ENCODE measurements at places on chromosomes 7 and 10.

DNA sequence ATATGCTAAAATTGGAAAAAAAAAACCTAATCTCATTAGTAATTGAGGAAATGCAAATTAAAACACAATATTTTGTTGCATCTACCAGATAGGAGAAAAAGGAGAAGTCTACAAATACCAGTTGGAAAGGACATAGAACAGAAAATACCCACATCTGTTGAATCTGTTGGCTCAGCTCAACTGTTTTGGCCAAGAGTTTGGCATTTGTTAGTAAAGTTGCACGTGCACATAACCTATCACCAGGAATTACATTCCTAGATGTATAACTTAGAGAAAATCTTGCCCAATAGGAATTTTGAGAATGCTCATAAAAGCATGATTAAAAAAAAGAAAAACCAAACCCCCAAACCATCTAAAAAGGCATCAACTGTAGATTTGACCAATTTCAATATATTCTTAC is 282.1 kb upstream of the BMPER start:
- DNase-seq = no peak

DNA sequence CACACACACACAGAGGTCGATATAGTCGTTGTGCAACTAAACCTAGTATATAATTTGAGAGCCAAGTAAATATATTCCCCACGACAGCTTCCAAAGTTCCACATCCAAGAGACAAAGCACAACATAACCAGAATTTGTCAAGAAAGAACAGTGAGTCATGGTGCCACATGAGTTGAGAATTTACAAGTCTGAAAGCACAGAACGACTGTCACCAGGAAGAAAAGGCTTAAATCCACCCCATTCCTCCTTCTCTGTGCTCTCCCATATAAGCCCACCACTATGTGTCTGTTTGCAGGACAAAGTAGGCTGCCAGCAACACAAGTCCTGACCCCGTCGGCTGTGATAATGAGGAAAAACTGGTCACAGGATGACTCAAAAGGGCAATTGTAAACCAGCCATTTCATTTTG is 32.8 kb downstream of the GSAP start:
- no peak for DNase-seq

- no peak for DNase-seq
Observed at GRCh38 chr7:46153583-46153950, 232.5 kb upstream of the IGFBP3 start.

DNA sequence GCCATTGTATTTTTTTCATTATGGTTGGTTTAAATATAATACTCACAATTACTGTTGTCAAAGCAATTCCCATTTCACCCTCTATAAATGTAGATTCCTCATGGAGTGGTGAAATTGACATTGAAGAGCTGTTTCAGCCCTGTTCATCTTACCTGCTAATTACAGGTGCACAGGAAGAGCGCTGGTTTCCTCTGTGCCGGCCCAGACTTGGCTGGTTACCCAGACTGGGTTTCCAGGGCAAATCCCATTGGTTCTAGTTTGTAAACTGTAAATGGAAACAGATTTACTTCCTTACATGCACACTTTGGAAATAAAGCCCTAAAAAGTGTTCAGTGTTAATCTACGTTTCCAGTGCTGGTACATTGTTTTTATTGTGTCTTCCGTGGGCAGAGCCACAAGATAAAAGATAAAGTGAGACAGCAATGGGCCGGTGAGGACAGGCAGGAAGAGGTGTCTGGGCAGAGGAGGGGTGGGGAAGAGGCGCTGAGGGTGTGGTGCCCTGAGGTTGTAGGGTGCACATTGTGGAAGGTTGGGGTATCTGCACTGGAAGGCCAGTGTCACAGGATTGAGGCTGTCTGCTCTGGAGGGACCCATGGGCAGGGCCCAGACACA is 71.6 kb upstream of the ZPBP start:
- no peak for DNase-seq

GRCh38 chr7:33932832-33933468 is 27.6 kb downstream of the BMPER start:
- peak; percentile 89 for DNase-seq

DNA sequence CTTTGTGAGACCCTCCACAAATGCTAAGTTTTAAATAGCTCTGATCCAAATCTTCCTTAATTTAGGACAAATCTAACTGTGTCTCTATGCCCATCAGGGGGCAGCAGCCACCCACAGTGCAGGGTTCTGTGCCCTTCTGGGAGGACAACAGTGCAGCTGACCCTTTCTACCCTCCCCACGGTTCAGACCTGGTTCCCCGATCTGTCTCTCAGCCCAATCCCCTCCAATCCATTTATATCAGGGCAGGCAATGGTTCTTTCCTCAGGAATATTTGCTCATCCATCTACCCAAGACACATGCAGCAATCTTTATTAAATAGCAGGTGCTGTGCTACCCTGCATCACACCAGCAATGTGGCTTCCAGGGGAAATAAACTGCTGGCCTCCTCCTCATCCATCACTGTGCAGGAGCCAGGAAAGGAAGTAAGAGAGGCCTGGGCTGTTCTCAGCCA is 4.0 kb upstream of the RBM28 start:
- DNase-seq = peak; percentile 16

GRCh38 chr10:72904806-72905205 is 11.3 kb downstream of the OIT3 start:
- DNase-seq = no peak

GRCh38 chr10:34908481-34908880 is 93.4 kb upstream of the PARD3 start:
- DNase-seq = no peak
